Renal pelvis (tissue), 12 donors: ENCODE measurements at places on chromosomes 6 and 20. TPM values are rescaled to one million over a fixed set of nuclear protein-coding genes. Genes with fewer than 3 reads are reported as not detected.

Gene PRDM13
- polyA plus RNA-seq = not detected

Gene MTG2
- polyA plus RNA-seq = 32.2 TPM

Gene BIRC7
- polyA plus RNA-seq = 0.61 TPM

Gene MCHR2
- polyA plus RNA-seq = not detected

Gene FAM210B
- 38.6 TPM for polyA plus RNA-seq
